ENCODE measurements at places on chromosomes 1 and 21.

GRCh38 chr1:27599605-27600497 lies 4.1 kb downstream of the AHDC1 start:
- no peak for DNase-seq

DNA sequence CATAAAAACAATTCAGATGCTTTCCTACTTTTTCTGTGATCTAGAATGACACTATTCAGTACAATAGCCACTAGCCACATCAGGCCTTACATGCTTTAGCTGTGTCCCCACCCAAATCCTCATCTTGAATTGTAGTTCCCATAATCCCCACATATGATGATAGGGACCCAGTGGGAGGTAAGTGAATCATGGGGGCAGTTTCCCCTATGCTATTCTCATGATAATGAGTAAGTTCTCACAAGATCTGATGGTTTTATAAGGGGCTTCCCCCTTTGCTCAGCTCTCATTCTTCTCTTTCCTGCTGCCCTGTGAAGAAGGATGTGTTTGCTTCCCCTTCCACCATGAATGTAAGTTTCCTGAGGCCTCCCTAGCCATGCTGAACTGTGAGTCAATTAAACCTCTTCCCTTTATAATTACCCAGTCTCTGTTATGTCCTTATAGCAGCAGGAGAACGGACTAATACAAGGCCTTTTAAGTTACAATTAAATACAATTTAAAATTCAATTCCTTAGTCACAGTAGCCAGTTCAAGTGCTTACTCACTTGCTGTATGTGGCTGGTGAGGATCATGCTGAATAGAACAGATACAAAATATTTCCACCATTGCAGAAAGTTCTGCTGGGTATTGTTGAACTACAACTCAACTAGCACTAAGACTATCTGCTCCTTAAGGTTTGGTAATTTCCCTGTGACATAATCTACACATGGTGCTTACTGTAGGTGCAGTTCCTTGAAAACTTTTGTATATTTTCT lies 106.7 kb downstream of the SCMH1 start:
- DNase-seq: no peak

GRCh38 chr1:5297180-5297885 lies 642.9 kb downstream of the AJAP1 start:
- DNase-seq: no peak

DNA sequence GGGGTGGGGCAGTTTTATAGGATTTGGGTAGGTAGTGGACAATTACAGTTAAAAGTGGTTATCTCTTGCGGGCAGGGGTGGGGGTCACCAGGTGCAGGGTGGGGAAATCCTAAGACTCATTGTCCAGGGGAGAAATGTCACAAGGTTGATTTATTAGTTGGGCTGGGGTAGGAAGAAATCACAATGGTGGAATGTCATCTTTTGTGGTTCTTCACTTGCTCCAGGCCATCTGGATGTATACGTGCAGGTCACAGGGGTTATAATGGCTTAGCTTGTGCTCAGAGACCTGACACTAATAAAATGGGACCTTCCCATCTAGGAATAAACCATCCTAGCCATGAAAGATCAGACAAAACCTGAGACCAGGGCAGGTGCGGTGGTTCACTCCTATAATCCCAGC lies 11.5 kb downstream of the TEX46 start:
- DNase-seq: no peak

DNA sequence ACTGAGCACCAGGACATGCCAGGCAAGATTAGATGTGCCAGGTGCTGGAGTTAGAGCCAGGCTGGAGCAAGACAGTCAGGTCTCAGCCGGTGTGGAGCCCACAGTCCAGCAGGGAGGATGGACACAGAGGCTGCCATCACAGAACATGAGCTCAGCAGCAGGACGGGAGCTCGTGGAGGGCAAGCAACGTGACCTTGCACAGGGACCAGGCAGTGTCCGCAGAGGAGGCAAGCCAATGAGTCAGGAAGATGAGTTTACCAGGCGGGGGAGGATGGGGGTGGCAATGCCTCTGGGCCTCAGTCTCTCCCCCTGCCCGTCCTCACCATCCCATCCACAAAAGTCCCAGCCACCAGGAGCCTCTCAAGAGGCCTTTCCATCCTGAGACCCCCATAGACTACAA lies 20.7 kb upstream of the ZC3H12A start:
- no peak for DNase-seq

GRCh38 chr21:18164933-18165332 lies 79.7 kb upstream of the CHODL start:
- no peak for DNase-seq

GRCh38 chr1:220748936-220749335 lies 814 bp downstream of the MTARC2 start:
- no peak for DNase-seq

- no peak for DNase-seq
These were observed 558 bp upstream of the BTG3 start for GRCh38 chr21:17613242-17613676.

DNA sequence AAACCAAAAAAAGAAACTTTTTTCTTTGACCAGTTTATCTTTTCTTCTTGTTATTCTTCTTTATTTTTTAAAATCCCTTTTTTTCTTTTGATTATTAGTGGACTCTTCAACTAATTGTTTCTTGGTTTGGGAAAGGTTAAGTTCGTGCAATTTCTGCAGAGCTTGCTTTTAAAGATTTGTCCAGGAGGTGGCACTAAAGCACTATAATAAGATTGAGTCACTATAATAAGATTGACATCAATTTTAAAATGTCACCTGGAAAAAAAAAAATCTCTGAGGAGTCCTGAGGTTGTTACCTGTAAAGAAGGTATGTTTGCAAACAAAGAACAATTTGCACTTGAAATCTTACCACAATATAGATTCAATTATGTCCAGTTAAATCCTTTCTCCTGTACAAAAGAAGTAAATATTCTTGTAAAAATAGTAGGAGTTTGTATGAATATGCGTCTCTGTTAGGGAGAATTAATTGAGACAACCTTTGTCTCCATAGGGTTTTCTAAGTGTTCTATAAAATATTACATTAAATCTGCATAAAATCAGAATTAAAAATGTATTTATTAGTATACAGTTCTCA lies 166.7 kb downstream of the ADGRL4 start:
- no peak for DNase-seq

GRCh38 chr1:45243476-45244343 lies 37.3 kb upstream of the ZSWIM5 start:
- no peak for DNase-seq

DNA sequence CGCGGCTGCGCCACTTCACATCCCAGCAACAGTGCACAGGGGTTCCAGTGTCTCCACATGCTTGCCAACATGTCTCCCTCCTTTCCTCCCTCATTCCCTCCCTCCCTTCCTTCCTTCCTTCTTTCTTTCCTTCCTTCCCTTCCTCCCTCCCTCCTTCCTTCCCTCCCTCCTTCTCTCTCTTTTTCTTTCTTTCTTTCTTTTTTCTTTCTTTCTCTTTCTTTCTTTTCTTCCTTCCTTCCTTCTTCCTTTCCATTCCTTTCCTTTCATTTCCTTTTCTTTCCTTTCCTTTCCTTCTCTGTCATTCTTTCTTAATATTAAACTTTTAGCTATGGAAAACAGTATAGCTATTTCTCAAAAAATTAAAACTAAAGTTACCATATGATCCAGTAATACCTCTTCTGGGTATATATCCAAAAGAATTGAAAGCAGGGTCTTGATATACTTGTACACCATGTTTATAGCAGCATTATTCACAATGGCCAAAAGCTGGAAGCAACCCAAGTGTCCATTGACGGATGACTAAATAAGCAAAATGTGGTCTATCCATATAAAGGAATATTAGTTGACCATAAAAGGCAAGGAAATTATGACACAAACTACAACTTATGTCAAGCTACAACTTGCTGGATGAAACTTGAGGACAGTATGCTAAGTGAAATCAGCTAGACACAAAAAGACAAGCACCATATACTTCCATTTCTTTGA lies 55.0 kb upstream of the TLR5 start:
- DNase-seq: no peak

DNA sequence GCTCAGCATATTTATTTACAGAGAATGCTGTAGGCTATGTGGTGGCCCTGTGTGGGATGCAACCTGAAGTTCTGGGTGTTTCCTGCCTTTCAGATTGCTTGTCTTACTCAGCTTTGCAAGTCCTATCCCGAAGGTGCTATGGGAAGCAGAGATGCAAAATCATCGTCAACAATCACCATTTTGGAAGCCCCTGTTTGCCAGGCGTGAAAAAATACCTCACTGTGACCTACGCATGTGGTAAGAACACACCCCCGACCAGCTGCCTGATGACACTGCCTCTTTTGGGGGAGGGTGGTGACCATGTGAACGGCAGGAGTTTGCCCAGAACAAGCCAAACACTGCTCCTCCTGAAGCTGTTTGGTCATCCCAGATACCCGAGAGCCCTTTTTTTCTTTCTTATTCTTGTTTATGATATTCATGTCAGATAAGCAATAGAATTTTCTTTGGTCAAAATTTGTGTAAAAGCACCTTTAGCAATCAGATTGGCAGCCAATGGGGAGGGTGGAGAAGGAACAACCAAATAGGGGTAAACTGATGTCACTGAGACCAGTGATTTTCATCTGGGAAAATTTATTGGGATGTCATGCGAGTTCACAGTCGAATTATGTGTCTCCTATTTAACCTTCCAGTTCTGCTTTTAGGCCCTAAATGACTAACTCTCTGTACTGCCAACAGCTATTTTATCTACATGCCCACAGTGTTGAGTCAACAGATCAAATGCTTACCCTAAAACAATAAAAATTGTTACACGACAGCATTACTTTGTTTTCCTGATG lies 82.6 kb downstream of the EVA1C start:
- DNase-seq: no peak

DNA sequence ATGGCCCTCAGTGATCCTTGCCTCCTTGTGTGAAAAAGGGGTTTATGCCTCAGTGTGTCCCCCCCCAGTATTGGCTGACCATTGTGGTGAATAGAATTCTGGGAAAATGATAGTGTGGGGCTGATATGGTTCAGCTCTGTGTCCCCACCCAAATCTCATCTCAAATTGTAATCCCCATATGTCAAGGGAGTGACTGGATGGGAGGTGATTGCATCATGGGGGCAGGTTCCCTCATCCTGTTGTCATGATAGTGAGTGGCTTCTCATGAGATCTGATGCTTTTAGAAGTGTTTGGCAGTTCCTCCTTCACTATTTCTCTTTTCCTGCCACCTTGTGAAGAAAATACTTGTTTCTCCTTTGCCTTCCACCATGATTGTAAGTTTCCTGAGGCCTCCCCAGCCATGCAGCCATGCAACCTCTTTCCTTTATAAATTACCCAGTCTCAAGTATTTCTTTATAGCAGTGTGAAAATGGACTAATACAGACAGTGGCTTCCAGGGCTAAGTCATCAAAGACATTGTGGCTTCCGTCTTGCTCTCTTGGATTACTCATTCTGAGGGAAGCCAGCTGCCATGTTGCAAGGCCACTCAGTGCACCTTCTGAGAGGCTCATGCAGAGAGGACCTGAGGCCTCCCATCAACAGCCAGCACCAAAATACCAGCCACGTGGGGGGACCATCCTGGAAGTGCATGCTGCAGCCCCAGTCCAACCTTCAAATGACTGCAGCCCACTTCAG lies 40.6 kb upstream of the SOD1 start:
- no peak for DNase-seq

- no peak for DNase-seq
These were observed 22.6 kb upstream of the FAM89A start for GRCh38 chr1:231062500-231063270.

All from CD4-positive, alpha-beta T cell treated with Interferon alpha-2 for 1 hour (primary cell).